ENCODE measurements at places on chromosomes 7 and 10. TPM values are rescaled to one million over a fixed set of nuclear protein-coding genes. Genes with fewer than 3 reads are reported as not detected.

DNA sequence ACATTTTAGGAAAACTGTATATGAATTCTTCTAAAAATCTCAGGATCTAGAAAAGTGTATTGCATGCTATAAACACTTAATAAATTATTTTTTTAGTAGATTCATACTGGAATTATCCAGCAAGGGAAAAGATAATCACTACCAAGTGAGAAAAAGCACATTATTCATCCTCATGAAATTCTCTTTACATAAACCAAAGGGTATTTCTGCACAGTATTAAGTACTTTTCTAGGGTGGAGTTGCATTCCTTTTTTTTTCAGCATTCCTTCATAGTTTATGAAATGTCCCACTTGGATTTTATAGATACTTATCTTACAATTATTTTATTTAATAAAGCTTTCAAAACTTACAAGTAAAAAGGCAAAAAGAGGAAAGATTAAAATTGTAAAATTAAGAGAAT lies 403.3 kb downstream of the HGF start:
- DNase-seq, result no peak

DNA sequence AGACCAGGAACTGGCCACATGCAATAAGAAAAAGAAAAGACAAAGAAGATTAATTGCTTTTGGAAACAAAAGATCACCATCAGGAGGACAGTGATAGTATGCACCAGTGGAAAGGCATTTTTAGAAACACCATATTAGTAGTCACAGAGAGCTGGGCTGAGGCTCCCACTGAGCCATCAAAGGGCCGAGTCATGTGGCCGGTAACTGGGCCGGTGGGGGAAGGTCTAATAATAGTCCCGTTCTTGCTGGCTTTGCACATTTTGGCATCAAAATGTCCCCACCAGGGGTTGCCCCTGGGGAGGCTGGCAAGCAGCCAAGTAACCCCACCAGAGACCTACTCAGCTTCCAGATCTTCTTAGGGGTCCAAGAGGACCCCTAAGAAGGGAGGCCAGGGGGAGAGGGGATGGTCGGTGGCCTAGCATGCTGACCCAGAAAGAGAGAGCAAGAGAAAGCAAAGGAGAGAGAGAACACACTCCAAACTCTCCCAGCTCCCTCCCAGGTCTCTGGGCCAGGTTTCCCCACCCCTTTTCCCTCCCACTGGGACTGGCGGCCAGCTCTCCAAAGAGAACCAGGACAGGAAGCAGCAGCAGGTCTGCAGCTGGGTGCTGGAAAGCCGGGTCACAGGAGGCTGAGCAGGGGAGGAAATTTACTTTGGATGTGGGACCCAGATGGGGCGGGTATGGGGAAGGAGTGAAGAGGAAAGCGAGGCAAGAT lies 70.2 kb upstream of the FGFR2 start:
- DNase-seq, result peak; percentile 79

- no peak for DNase-seq
Observed at GRCh38 chr10:117421985-117422384, 46.7 kb upstream of the PDZD8 start.

GRCh38 chr10:112491144-112491543 lies 44.1 kb downstream of the VTI1A start:
- no peak for DNase-seq

GRCh38 chr7:134599371-134599770 lies 47.3 kb upstream of the BPGM start:
- DNase-seq, result no peak

DNA sequence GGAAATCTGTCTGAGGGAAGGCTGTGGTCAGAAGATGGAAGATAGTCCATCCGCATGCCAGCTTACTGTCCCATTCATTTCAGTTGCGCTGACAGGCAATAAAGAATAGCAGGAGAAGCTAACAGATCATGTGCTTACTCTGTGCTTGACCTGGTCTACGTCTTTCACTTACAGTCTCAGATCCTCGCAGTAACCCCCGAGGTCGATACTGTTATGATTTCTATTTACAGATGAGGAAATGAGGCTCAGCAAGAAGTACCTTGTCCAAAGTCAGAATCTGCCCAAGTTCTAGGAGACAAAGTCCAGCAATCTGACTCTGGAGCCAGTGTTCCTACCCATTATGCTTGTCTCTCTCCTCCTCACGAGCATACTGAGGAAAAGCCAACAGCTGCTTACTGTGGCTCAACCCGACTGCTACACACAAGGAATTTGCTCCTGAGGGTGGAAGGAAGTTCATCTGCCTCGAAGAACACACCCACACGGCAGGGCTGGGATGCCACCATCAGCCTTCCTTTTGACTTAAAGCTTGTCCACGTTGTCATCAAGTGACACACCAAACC lies 74.2 kb downstream of the MINPP1 start:
- DNase-seq, result no peak

DNA sequence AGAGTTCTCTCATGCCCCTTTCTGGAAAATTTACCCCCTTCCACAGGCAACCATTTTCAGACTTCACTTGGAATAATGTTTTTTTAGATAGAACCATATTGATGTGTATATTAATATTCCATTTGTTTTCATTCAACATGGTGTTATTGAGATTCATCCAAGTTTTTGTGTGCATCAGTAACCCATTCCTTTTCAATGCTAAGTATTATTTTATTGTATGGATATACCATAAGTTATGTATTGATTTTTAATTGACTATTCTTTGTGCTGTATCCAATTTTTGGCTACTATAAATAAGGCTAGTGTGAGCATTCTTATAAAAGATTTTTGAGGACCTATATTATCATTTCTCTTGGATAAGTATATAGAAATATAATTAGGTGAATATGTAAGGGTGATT lies 1025.7 kb downstream of the GRM8 start:
- DNase-seq, result no peak

Gene MSMB
- polyA plus RNA-seq, result not detected

Gene GPR85
- polyA plus RNA-seq, result 0.65 TPM

Gene AKR1C3
- polyA plus RNA-seq, result 187 TPM

Gene ZNF248
- 6.9 TPM for polyA plus RNA-seq
